ENCODE measurements at places on chromosomes 1 and 21.

- no peak for DNase-seq
Observed at GRCh38 chr1:211928993-211929637, 98.6 kb upstream of the LPGAT1 start.

GRCh38 chr21:35730325-35730724, 330.0 kb downstream of the SETD4 start:
- DNase-seq, result no peak

DNA sequence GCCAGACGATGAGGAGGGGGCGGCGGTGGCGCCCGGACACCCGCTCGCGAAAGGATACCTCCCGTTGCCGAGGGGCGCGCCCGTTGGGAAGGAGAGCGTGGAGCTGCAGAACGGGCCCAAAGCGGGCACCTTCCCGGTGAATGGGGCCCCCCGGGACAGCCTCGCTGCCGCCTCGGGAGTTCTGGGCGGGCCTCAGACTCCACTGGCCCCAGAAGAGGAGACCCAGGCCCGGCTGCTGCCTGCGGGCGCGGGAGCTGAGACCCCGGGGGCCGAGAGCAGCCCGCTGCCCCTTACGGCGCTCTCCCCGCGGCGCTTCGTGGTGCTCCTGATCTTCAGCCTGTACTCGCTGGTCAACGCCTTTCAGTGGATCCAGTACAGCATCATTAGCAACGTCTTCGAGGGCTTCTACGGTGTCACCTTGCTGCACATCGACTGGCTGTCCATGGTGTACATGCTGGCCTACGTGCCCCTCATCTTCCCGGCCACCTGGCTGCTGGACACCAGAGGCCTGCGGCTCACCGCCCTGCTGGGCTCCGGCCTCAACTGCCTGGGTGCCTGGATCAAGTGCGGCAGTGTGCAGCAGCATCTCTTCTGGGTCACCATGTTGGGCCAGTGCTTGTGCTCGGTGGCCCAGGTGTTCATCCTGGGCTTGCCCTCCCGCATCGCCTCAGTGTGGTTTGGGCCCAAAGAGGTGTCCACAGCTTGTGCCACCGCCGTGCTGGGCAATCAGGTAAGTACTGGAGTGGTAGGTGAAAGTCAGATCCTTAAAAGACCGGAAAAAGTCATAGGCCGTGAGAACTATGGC, 588 bp downstream of the FLVCR1 start:
- no peak for DNase-seq

GRCh38 chr1:97145321-97145956, 423.9 kb downstream of the PTBP2 start:
- DNase-seq, result no peak

GRCh38 chr1:46718340-46718726, 581 bp downstream of the EFCAB14 start:
- no peak for DNase-seq

All from T-helper 2 cell (primary cell).